ENCODE measurements at places on chromosomes 7 and 10.

- DNase-seq: no peak
Measured at GRCh38 chr10:21230219-21230618, 295.3 kb downstream of the SKIDA1 start.

- DNase-seq: no peak
Measured at GRCh38 chr10:119668461-119668860, 17.3 kb downstream of the BAG3 start.

DNA sequence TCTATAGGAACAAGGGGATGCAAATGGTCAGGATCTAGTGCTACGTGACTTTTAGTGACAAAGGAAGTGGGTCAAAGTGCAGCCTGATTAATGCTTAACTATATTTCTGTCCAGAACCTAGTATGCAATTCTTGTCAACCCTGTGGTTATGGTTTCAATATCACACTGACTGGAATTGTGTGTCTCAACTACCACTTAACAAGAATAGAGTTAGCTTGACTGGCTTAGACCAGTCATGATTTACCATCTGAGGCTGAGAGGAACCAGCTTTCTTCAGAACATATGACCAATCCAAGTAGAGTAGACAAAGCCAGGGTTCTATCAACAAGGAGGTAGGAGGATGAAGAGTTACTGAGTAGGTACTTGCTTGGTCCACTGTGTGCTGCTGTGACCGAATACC lies 54.4 kb downstream of the MYPN start:
- no peak for DNase-seq

DNA sequence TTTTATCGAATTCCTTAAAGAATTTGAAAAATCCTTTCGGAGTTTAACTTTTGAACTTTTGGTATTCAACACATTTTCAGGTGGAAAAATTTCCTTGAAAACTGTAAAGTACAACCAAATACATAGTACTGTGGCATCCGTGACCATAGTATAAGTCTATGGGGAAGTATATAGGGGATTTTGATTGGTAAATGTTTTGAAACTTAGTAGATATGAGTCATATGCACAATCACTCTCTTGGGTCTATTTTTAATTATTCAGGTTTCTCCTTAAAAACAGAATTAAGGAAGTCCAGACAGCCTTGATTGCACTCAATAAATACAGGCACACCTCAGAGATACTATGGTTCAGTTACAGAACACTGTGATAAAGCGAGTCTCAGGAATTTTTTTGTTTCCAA lies 64.2 kb downstream of the AVL9 start:
- DNase-seq: no peak

DNA sequence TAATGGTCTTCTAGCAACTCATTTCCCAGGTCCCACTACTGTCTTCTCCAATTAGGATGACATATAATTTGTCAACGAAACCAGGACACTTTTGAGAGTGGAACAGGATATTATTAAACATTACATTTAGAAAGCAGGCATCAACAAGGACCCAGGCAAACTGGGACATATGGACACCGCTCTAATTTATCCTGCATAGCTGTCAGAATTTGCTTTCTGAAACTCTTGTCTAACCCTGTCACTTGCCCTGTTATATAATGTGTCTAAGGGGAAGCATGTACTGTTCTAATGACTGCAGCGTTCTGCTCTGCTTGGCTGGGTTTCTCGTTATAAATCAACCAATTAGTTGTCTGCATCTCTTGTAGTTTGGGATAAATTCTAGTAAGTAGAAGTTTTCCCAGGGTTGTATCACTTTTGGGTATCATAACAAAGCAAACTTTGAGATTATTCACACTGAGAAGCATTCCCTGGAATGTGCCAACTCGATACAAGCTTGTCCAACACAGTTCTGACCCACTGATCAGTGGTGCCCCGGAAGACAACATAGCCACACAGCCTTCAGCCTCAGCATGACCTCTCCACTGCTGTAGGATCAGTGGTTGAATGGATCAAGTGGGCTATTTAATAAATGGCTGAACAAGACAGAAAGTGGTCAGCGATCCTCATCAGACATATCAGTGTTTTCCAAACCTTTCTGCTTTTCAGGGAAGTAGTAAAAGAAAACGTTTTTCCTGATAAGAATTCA lies 228.1 kb downstream of the KIF20B start:
- DNase-seq: no peak

GRCh38 chr7:98085674-98086073 lies 21.0 kb upstream of the LMTK2 start:
- DNase-seq: no peak
